Fibroblast of pulmonary artery (primary cell): ENCODE measurements at places on chromosomes 11 and 22.

DNA sequence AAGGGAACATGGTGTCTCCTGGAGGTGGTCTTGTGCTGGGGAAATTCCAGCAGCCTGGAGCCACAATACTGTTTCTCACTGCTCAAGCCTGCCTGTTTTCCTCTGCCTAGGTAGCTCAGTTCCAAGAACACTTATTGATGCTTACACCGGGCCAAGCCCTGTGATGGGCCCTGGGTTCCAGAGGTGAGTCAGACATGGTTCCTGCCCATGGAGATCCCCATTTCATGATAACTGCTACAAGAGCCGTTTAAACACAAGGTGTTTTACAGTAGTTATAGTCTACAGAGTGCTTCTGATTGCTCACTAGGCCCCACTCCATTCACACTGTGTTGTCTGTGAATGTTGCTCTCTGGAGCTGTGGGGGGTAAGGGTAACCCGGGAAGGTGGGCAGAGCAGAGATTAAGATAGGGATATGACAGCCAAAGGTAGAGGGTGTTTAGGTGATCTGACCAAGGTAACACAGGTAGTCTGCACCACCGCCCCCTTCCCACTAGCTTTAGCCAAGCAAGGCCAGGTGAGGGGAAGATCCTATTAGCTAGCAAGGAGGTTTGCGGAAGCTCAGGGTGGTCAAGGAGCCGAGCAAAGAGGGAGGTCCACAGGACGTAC lies 696 bp upstream of the MICAL2 start:
- DNase-seq, result no peak

DNA sequence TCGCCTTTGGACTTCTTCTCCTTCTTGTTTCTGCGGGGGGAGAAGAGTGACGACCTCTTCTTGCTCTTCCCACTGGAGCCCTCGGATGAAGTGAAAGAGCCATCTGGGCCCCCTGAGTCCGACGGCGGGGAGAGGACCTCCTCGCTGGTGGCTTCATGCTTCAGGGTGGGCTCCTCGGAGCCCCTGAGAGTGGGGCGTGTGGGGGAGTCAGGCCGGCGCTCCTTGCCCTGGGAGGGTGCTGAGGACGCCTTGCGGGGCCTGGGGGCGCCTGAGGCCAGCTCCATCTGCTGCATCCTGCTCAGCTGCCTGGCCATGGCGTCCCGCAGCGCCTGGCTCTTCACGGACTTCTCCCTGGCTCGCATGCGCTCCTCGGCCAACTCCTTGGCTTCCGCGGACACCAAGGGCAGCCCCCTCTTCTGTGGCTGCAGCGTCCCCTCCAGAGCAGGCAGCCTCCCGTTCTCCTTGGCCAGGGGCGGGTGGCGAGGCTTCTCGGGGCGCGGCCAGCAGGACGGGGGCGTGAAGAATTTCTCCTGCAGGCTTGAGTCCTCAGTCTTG lies 43.3 kb upstream of the BID start:
- DNase-seq, result no peak

- DNase-seq, result peak; percentile 59
Observed at GRCh38 chr11:107999759-108000455, 8.8 kb upstream of the CUL5 start.

DNA sequence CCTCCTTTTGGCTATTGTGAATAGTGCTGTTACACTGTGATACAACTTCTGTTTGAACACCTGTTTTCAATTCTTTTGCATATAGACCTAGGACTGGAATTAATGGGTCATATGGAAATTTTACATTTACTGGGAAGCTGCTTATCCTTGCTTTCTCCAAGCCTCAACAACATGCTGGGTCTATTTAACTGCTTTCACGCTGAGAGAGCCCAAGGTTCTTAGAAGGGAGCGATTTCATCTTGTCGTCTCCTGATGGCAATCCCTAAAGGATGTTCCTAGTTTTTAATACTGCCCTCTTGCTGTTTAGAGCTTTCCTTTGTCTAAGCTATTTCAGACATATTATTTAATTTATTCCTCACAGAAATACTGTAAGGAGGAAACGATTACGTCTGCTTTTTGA lies 15.5 kb downstream of the IRAG1 start:
- no peak for DNase-seq

DNA sequence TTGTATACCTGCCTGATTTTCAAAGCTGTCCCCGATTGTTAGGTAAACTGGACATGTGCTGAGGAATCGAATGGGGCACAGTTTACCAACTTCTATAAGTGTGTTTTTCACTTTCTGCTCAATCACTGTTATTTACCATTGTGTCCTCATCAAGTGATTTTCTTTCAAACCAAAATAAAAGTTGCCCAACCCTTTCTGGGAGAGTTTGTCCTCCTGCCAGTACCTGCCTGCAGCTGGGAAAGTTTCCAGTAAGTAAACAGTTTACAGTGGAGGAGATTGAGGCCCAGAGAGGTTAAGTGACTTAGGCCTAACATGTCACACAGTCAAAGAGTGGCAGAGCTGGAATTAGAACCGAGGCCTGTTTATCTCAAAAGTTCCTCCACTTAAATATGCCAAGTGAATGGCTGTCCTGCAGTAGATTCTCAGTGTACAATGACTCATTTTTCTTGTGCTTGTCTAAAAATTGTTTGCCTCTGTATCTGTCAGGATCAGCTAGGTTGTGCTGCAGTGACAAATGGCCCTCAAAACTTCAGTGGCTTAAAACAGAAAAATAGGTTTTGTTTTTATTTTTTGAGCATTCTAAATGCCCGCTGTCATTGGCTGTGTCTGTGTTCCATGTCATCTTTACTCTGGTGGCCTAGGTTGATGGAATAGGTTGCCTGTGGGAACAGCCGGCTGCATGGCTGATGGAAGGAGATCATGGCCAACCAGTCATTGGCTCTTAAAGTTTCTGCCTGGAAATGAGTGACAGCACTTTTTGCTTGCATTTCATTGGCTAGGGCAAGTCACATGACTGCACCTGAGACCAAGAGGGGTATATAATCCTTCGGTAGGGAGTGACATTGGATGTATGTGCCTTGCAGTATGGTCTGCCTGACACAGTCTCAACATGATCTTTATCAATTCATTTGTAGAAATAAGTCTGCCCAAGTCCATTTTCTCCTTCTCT lies 61.8 kb upstream of the CRYBB3 start:
- peak; percentile 35 for DNase-seq

DNA sequence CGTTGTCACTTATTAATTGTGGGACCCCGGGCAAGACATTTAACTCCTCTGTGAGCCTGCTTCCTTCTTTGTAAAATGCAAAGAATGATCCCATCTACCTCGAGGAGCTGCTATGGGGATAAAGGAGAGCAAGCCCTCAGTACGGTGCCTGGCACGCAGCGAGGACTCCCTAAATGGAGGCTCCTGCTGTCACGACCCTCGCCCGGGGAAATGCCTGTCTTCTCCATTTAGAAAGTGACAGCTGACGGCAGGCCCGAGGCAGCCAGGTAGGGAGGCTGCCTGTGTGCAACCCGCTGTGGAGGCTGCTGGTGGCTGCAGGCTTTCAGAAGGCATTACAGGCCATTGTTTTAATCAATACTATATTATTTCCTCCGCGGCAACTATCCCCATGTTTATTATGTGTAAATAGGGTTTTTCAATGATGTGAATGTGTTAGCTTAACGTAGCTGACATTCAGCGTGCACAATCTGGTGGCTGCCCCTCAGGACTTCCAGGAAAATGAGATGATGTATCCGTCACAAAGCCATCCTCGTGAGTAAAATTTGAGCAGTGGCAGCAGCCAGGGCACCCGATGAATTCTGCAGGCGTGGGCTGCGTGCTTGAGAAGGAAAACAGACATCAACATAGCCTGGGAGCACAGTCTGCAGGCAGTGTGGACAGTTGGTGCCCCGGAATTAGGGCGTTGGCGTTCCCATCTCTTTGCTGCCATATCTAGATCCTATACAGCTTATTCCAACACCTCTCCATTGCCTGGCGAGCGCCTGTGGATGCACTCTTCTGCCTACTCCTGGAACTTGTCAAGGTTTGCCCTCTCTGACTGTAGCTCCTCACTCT lies 228.3 kb downstream of the ST3GAL4 start:
- DNase-seq, result no peak

- DNase-seq, result no peak
Observed at GRCh38 chr22:45594123-45594941, 77.3 kb upstream of the ATXN10 start.

GRCh38 chr11:44855493-44855849 lies 95.2 kb downstream of the TP53I11 start:
- DNase-seq, result no peak

DNA sequence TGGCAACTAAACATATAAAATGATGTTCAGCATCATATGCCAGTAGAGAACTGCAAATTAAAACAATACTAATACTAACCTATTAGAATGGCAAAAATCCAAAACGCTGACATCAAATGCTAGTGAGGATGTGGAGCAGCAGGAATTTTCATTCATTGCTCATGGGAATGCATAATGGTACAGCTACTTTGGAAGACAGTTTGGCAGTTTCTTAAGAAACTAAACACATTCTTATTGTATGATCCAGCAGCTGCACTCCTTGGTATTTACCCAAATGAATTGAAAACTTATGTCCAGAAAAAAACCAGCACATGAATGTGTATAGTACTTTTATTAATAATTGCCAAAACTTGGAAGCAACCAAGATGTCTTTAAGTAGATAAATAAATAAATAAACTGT lies 258.0 kb downstream of the TENM4 start:
- peak; percentile 17 for DNase-seq

- DNase-seq, result peak; percentile 79
Observed at GRCh38 chr11:3939211-3939610, 83.7 kb downstream of the STIM1 start.
